Urinary bladder (tissue), 4 donors: ENCODE measurements at places on chromosomes 1 and 21.
A peak's percentile ranks its signal among the peaks of the same experiment; 100 is the strongest.

GRCh38 chr1:89465201-89465600 lies 59.4 kb upstream of the LRRC8B start:
- no peak for DNase-seq

DNA sequence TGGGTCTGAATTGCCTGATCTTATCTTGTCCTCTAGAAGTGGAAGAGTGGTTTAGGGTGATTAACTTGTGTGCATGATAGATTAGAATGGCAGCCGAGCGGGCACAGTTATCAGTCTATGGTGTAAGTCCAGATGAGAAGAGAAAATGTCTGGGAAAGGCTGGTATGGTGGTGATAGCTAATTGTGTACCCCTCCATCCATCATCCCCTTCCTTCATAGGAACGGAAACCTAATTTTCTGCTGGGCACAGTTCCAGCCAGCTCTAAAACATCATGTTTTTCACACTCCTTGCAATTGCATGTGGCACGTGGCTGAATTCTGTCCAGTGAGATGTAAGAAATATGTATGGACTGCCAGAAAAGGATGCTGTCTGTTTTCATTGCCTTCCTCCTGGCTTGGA lies 40.9 kb upstream of the ZP4 start:
- DNase-seq = no peak

- DNase-seq = no peak
These were observed 447.9 kb downstream of the GPATCH2 start for GRCh38 chr1:217182992-217183391.

DNA sequence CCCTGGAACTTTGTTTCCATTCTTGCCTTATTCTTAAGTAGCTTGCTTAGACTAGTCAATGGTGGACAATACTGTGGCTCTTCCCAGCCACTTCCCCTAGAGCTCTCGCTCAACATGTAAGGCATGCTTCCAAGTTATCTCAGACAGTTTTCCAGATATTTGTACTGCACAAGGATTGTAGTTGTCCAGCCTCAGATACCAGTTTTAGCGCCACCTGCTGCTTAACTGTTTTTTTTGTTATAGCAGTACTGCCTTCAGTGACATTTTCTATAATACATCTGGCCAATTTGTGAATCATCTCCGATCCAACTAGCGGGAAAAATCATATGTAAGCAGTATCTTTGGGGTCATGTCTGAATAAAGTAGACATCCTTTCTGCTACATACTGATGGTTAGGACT lies 346.7 kb upstream of the ADGRL4 start:
- DNase-seq = no peak

GRCh38 chr1:194161591-194161990 lies 975.2 kb upstream of the B3GALT2 start:
- no peak for DNase-seq

DNA sequence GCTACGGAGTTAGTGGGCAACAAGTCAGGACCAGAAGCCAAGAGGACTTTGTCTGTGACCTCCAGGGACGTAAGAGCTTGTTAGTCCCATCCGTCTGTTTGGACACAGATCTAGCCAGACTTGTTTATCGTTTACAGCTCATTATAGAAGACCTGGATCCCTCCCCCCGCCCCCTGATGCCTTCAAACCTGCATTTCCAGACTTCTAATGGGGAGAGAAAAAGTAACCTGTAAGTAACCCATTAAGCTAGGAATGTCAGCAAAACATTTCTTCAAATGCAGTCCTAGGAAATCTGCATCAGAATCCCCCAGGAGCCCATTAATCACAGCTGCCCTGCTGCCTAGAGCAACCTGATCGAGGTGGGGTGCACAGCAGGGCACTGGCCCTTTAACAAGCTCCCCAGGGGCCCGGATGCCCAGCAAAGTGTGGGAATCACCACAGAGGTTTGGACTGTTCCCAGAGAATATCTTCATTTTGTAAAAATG lies 1.4 kb upstream of the MAD2L2 start:
- no peak for DNase-seq

GRCh38 chr1:151340870-151341754 lies 5.9 kb downstream of the RFX5 start:
- DNase-seq = peak; percentile 72

DNA sequence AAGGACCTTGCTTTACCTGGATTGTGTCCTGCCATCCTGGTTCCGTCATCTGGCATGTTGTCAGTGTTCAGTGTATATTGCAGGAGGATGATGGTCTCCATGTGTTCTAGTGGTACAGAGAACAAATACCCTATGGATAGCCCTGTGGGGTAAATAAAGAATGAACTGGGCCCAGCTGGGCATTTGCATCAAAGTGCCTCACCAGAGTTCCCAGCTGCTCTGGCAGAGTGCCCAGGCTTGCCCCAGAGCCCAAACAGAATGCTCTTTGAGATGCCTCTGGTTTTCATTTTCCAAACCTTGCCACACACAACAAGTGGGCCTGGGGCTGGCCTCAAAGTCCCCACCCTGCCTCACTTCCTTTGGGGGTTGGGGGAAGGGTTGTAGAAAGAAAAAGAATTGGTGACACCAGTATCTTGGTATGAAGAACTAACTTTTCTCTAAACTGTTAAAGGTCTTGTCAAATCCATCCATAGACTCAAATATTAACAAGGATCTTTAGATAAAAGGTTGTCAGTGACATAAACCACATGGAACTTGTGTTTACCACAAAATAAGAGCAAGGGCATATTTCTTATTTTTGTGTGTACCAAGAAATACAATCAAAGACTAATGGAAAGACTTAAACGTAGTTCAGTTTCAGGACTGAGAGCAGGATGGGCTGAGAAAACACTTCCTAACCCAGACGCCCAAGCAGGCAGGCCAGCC lies 82.2 kb downstream of the LMO4 start:
- no peak for DNase-seq

- no peak for DNase-seq
These were observed 5.7 kb downstream of the SLC9A1 start for GRCh38 chr1:27149084-27149761.

GRCh38 chr1:237878406-237878805 lies 12.3 kb downstream of the ZP4 start:
- no peak for DNase-seq

GRCh38 chr21:46150073-46150472 lies 5.3 kb downstream of the FTCD start:
- DNase-seq = no peak

DNA sequence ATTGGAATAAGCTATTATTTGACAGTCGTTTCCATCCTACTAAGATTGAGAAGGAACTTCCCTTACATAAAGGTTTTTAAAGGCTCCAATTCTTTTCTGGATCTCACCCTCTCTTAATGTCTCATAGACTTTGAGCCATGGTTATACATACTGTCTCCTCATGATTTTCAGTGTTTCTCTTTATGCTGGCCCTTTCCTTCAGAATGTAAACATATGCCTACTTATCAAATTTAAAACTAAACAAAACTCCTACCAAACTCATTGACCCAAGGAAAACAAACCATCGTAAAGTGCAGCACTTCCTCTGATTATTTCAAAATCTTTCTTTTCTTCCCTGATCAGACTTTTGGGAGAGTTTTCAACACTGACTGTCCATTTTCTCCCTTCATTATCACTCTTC lies 163.4 kb upstream of the DPYD start:
- no peak for DNase-seq

GRCh38 chr1:22673486-22674409 lies 20.7 kb downstream of the C1QB start:
- no peak for DNase-seq

DNA sequence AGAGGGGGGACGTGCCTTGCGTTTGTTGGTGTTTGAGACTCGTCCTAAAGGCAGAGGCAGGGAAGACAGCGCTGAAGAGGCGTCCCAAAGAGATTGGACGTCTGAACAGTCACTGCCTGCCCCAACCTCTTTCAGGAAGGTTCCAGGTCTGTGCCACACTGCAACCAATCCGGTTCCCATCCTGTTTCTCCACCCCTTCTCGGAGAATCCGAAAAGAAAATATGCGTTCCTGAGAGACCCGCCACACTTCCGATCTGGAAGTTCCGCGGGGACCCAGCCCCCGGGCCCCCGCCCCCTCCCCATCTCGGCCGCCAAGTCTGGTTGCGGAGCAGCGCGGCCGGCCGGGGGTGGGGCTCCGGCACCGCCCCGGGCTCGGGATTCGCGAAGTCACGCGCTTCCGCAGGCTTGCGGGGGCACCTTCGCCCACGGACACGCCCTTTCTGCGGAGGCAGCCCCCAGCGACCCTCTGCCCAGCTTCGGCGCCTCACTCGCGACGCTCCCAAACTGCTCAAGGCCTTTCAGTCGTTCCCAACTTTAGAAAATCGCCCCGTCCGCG lies 124.5 kb upstream of the DPYD start:
- DNase-seq = no peak

DNA sequence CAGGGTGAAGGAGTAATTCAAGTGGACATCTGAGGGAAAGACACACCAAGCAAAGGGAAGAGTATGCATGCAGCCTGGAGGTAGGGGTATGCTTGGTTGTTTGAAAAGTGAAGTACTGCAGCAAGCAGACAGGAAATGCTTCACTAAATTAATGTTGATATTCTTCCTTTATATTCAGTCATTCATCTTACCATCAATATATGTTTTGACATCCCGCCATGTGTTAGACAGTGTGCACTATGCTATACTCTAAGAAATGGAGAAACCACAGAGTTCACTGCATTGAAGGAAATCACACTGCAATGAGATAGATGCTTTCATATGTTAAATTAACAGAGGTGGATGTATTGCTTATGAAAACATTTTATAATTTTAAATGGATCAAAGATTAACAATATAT lies 82.9 kb downstream of the HSPA13 start:
- DNase-seq = no peak

- DNase-seq = no peak
These were observed 288.9 kb downstream of the TM2D1 start for GRCh38 chr1:61436016-61436415.

DNA sequence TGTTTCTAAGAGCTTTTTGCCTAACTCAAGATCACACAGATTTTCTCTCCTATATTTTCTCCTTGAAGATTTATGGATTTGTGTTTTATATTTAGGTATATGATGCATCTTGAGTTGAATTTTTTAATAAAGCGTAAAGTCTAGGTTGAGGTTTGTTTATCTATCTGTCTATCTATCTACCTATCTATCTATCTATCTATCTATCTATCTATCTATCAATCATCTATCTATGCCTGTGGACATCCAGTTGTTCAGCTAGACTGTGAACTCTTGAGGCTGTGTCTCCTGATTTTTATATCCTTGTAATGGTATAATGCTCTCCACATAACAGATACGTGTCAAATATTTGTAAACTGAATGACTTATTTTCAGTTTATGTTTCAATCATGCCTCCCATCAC lies 120.1 kb downstream of the DNAH14 start:
- DNase-seq = no peak

- DNase-seq = no peak
These were observed 22.9 kb downstream of the PTPRU start for GRCh38 chr1:29258976-29259801.

DNA sequence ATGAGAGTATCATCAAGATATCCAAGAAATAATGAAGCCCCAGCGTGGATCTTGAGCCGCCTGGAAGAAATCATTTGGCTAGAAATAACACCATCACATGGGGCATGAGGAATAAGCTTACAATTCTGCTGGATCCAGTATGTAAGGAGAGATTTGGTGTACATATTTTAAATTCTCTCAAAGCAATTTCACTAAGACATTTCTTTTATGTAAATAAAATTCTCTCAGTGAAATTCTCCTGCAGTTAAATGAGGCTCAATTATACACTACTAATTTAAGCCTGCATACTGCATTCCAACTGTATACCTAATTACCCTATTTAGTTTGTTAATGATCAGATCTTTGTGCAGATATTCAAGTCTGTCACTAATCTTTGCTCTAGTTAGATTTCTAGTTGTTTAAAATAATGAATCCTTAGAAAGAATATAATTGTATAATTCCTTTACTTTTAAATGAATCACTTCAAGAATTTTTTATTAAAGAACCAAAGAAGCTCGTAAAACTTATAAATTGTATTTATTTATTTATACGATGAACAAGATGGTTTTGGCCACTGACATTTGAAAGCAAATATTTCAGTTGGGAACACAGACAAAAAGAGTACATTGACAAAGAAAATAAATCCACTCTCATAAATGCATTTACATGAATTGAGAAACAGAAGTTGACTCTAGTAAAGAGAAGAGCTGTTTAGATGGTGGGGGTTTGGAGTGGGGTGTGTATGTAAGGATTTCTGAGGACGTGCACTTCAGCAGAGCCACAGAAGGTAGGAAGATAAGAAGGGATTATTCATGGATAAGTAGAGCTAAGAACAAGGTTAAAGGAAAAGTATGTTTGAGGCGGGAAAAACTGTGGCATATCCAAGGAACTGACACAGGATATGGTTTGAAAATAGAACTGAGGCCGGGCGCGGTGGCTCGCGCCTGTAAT lies 466.8 kb downstream of the DSCAM start:
- no peak for DNase-seq

DNA sequence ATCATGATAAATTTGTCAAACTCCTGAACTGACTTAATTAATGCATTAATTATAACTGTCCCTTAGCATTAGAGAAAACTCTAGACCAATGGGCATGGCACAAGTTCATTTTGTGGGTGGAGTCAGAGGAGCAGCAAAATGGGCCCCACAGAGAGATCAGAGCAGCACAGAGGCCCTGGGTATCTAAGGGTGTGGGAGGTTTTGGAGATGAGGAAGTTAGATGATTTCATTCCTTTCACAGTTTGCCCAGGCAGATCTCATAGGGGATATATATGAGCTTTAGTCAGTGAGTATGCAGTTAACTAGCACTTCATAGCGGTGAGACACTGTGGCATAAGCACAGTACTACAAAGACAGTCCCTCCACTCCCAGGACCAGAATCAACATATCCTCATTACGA lies 117.3 kb downstream of the MAB21L3 start:
- no peak for DNase-seq

DNA sequence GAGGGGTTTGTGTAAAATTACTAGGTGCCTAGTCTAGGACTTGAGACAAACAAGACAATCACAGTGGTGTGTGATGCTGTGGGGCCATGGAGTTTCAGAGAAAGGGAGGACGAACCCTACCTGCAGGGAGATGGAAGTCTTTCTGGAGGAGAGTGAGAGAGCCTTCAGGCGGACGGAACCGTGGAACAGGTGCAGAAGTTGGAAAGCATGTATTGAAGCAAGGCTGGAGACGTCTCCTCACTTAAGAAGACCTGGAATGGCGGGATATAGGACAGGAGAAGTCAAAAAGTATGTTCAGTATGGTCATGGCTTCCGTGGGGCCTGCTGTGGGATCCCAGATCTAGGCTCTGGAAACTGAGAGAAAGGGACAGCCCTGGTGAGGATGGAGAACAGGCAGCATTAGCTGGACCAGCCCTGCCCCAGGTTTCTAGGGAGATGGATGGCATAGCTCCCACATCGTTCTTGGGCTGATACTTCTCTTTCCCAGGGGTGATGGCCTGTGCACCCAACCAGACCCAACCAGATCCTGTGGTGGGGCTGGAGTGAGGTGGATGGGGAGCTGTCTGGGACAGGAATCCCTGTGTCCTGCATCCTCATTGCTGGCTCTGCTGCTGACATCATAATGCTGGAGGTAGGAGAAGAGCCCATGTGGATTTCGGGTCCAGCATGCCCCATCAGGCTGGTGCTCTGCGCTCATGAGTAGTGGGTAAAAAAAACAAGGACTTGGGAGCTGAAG lies 15.0 kb upstream of the LRP8 start:
- DNase-seq = no peak

DNA sequence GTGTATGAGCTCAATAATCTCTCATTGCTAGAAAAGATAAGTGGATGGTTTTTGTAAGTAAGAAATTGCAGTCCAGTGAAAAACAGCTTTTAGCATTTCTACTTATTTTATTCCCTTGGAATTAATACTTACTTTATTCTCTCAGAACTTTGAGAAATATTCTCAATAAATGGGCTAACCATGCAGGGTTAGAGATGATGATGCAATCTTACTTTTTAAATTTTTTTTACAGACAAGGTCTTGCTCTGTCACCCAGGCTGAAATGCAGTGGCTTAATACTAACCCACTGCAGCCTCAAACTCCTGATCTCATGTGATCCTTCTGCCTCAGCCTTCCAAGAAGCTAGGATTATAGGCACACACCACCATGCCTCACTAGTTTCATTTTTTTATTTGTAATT lies 440.8 kb upstream of the ZP4 start:
- no peak for DNase-seq
